ENCODE measurements at places on chromosomes 4 and X.
A peak's percentile ranks its signal among the peaks of the same experiment; 100 is the strongest.

DNA sequence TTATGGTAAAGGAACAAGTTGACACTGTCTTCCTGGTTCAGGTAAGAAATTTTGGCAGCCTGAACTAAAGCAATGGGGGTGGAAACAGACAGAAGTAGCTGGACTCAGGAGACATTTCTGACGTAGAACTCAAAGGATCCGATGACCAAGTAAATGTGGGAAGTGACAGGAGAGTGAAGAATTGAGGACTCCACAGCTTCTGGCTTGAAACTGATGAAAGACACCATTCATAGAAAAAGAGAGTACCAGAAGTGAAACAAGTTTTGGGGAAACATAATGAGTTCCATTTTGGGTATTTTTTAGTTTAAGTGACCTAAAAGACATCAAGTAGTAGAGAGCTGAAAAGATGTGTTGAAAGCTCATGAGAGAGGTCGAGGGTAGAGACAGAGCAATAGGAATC, 5.7 kb downstream of the FAM120C start:
- no peak for DNase-seq

GRCh38 chrX:63513825-63514568, 162.9 kb upstream of the SPIN4 start:
- no peak for DNase-seq

GRCh38 chrX:51759055-51759839, 16.0 kb downstream of the GSPT2 start:
- no peak for DNase-seq

DNA sequence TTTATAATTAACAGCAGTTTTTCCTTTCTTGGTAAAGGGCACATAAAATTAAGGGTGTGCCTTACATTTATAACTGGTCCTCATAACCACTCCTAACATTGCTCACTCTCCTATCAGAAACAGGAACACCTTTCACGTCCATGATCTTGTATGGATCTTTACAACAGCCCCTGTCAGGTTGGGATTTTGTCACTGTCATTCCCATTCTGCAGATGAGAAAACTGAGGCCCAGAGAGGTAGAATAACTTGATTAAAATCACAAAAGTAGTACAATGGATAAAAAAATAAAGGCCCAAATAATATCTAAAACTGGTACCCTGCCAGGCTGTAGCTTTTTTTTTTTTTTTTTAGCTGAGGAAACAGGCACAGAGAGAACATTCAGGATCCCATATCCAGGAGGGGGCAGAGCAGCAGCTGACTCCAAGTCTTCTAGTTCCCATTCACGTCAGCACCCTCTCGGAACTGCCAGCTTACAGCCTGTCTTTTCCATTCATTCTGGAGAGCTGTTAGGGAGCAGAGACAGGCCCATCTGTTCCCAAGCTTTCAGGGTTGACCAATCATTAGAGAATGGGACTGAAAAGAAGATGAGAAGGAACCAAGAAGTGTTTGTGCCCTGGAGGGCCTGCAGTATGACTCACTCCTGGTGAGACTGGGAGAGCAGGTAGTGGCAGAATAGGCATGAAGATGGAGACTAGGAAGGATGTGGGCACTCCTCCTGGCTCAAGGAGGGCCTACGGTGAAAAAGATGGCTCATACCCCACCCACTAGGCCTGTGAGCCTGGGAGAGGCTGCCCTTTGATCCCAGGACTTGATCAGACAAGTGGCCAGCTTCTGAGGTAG, 7.3 kb downstream of the SUV39H1 start:
- no peak for DNase-seq

DNA sequence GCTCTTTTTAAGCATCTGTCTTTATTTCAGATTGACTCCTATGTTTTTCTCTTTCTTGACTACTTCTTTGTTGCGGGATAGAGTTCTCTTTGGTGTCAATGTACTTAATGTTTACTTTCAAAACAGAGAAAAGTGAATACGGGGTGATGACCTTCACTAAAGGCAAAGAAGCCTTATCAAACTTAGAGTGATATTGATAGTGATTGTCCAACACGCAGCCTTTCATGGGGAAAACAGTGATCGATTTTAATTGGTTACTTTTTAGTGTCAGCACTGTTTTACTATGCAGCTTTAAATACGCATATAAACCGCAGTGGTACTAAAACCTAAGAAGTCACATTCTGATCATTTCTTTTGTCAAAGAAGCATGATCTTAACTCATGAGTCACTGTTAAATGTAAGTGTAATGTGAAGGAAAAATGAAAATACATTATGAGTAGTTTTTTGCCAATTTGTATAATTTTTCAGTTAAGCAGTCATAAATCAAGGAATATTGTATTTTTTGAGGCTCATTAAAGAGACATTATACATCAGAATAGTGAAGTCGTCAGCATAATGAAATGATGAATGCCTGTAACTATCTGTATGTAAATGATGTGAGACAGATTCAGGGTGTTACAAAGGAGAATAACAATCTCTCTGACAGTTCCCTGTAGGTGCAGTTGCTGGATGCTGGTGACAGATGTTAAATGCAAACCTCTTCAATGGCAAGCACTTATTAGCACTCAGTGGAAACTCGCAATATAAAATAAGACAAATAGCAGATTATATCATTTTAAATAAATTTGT, 2082.8 kb upstream of the TENM3 start:
- DNase-seq: no peak

GRCh38 chr4:8073206-8073863, 85.3 kb downstream of the ABLIM2 start:
- no peak for DNase-seq

GRCh38 chrX:137926090-137926489, 360.2 kb downstream of the ZIC3 start:
- peak; percentile 22 for DNase-seq

- DNase-seq: no peak
Measured at GRCh38 chrX:87310780-87311179, 206.8 kb upstream of the KLHL4 start.

DNA sequence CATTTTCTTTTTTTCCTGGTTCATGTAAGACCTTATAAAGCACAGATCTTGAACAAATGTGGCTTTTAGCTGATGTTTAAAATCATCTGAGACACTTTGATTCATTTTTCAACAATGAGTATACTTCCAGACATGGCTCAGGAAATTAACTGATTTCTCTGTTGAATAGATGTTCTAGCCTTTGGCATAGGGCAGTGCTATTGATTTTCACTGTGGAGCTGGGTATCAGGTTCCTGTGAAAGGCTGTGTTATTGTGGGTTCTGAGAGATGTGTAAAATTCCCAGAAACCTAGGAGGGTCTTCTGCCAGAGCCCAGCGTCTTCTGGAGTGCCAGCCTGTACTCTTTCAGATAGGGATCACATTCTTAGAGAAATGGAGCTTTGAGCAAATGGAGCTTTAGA, 278.9 kb downstream of the EPHA5 start:
- DNase-seq: no peak

GRCh38 chr4:87838890-87839591, 6.3 kb downstream of the MEPE start:
- DNase-seq: peak; percentile 51

DNA sequence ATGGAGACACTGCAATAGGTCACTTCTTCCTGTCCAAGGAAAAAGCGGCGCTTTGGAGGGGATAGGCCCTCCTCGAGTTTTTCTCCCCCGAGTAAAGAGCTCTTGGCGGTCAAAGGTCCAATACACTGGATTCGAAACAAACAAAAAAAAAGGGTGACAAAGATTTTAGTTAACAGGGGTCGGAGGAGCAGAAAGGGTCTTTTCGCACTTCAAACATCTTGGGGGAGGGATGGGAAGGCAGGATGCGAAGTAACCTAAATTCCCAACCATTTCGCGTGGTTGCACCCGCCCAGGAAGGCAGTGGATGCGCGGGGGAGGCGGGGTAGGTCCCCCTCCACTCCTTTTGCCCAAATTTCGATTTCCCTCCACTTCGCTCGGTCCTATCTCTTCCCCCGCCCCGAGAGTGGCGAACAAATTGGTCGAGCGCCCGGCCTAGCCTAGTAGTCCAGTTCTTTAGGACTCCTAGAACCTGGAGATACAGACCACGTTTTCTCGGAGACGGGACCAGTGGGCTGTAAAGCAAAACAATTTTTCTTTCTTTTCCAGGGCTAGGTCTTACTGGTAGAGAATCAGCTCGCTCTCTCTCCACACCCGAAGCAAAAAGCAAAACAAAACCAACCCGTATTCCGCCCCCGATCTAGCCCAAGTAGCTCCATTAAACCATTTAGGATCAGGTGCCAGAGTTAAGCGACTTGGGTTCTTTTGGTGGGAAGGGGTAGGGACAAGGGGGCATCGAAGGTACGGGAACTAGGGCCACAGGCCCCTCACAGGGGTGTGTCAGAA, 2.0 kb upstream of the STAG2 start:
- peak; percentile 52 for DNase-seq

DNA sequence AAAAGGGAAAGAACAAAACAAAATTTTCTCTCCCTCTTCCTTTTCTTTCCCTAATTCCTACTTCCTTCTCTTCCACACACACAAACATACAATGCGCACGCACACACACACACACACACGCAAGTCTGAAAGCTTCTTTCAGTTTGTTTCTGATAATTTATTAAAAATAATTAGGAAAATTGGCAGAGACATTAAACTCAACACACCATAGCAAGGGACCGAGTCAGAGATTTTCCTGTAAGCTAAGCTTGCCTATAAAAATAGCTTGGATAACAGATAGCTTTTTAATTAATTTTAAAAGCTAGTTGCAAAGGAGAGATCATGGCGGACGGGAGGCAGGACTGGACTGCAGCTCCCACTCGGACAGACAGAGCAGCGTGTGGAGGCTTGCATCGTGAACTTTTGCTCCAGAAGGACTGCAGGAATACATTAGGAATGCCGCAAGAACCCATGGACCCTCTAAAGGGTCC, 92.6 kb upstream of the MAPK10 start:
- no peak for DNase-seq

- no peak for DNase-seq
Measured at GRCh38 chr4:20037745-20038144, 214.0 kb upstream of the SLIT2 start.

GRCh38 chrX:74779175-74779574, 146.1 kb downstream of the NEXMIF start:
- DNase-seq: no peak

DNA sequence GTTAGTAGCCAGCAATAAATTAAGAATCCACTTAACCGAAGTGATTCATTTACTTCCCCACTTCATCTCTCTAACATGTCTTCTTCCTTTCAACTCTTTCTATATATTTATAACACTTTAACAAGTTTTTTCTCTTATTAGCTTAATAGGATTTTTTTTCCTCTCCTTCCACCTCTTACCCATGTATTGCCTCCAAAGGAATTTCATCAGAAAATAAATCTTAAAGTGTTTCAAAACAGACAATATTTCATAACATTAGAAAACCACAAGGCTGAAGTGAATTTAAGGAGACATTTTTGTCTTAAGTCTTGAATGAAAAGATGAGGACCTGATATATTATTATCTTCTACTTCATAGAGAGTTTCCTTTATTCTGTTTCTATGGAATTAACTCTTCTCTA, 101.5 kb downstream of the PDGFC start:
- no peak for DNase-seq

DNA sequence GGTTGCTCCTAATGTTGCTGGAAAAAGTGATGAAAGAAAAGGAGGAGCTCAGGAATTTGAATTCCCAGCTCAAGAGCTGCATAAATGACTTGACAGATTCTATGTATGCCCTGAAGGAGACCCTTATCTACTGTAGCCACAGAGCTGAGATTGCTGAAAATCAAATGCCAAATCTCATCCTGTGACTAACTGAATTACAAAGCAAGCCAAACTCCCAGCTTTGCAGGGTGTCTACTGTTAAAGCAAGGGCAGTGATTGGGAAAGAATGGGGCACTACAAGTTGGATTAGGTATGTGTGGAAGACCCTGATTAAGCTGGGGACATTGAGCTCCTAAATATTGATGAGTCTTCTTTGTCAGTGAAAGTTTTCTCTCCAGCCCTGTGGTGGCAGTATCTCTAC, 20.8 kb upstream of the SMIM9 start:
- no peak for DNase-seq

DNA sequence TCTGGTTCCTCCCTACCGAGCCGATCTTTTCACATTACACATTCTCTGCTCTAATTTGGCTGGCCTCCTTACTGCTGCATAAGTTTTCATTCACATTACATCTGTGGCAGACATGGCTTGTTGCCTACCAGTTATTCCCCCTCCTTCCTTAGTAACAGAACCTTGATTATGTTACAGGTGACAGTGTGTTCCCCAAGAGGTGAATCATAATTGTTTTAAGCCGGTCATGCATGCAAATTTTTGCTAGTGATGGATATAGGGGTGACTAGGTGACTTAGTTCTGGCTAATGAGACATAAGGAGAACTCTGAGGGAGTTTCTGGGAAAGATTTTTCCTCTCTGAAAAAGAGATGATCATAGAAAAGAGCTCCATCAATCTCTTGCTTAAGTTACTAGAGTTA, 8.4 kb upstream of the LAMP2 start:
- no peak for DNase-seq

GRCh38 chrX:147779173-147779572, 132.5 kb upstream of the FMR1 start:
- no peak for DNase-seq

- no peak for DNase-seq
Measured at GRCh38 chr4:185004562-185005218, 13.6 kb upstream of the HELT start.

DNA sequence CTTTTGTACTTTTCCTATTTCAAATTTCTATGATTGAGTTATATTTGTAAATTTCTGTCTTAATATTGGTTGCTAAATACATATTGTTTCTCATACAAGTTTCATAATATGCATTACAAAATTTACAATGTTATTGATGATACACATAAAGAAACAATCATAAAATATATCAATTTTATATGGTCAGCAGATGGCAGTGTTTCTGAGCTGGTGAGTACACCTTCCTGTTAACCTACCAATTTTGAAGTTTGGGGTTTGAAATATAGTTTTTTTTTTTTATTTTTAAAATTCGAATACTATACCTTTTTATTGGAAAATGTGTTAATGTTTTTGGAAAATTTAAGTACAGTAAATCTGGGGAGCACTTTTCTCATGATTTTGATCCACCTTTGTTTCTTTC, 1953.1 kb upstream of the ADGRL3 start:
- DNase-seq: peak; percentile 33
